Ammon's horn (tissue), 1 donor: ENCODE measurements at places on chromosomes 2 and 18.

DNA sequence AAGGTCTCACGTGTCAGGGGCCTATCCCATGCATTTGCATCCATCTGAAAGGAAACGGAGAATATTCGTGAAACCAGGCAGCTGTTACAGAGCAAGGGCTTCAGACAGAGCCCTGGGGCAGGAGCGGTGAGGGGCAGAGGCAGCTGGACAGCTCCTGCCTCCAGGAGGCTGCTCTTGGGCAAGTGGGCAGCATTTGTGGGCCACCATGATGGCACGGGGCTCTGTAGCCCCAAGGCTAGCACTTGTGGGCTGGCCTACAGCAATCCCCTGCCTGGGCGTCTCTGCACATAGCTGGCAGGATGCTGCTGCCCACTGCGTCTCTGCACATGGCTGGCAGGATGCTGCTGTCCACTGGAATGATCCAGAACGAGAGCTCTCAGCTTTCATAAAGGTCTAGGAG, 52.8 kb upstream of the PTMA start:
- no peak for DNase-seq

- DNase-seq, result no peak
These were observed 13.9 kb downstream of the CLASP1 start for GRCh38 chr2:121635371-121635770.

DNA sequence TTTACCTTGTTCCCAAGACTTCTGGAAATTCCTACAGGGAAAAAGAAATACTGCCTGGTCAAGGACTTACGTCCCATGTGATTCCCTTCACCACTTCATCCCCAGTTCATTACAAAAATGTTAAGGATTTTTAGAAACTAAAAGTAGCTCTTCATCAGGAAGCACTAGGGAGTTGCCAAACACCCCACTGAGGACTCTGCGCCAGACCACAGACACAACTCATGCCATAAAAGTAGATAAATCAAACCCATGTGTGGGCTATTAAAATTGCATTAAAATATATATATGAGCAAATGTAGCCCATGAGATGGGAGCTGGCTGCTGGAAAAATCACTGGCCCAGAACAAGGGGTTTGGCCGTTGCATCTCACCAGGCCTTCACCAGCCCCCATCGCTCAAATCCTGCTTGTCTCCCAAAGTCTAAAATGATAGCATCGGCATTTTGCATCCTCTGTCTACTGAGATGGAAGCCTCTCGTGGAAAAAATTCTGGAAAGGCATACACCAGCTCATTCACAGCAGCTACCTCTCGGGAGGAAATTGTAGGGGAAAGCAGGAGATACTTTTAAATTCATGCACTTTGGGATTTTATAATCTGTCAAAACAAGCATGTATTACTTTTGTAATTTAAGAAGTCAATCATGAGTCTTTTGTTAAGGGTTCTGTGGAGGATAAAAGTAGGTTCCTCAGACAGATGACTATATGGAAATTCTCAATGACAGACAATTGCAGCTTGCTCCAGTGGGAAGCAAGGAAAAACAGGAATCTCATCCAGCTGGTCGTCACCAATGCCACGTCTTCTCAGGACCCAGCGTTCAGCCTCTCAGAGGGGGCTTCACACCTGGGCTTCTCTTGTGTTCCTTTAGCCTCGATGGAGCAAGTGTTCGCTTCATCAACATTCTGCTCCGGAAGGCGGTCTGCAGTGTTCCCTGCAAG, 113.9 kb downstream of the MREG start:
- DNase-seq, result no peak

DNA sequence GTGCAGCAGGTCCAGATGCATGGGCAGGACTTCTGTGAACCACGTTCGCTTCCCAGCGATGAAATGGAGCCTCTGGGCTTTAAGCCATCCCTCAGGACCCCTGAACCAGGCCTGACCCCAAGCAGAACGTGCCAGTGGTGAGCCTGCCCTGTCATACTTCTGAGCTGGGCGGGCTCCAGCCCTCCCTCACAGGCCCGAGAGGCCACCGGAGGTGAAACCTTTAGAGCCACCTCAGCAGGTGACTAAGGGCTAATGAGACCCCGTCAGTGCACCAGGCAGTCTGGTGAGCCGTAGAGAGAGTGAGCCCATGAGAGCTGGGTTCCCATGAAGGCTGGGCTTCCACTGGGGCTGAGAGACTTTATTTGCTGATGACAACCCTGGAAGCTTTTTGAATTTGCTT, 8.9 kb upstream of the MAL start:
- DNase-seq, result no peak

DNA sequence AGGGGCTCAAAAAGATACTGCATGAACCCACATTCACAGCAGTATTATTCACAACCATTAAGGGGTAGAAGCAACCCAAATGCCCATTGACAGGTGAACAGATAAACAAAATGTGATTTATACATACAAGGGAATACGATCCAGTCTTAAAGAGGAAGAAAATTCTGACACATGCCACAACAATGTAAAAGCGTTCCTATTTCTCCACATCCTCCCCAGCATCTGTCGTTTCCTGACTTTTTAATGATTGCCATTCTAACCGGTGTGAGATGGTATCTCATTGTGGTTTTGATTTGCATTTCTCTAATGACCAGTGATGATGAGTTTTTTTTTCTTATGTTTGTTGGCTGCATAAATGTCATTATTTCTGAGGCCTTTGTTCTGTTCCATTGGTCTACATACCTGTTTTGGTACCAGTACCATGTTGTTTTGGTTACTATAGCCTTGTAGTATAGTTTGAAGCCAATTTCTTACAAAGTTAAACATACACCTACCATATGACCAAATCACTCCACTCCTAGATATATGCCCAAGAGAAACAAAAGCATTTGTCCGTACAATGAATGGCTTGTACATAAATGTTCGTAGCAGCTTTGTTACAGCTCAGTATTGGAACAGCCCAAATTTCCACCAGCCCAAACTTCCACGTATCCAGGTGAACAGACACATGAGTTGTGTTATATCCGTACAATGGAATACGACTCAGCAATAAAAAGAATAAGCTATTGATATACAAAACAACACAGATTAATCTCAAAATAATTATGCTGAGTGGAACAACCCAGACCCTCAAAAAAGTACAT, 85.1 kb downstream of the TMEM131 start:
- no peak for DNase-seq

- DNase-seq, result no peak
These were observed 1.2 kb downstream of the EFEMP1 start for GRCh38 chr2:55922291-55922907.

- no peak for DNase-seq
These were observed 927.5 kb downstream of the ERBB4 start for GRCh38 chr2:211611061-211611518.

- no peak for DNase-seq
These were observed 18.7 kb upstream of the MAPRE2 start for GRCh38 chr18:35022426-35023001.

- no peak for DNase-seq
These were observed 433.8 kb upstream of the TCF4 start for GRCh38 chr18:56021809-56022195.

DNA sequence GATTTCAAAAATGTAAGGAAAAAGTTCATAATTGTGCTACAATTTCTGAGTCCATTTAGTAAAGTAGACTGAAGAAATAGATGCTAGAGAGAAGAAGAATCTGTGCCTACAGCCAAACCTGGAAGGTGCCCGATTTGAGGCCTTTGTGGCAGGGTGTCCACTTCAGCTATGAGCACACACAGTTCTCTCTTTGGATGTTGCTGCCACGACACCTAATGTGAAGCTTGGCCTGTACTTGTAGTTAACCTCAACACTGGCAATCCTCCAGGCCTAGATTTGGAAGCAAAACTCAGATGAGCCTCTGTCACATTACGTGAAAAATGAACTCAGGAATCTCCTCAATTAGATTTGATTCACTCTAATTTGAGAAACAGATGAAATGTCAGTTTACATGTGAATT, 90.1 kb upstream of the LRP1B start:
- DNase-seq, result no peak
